NCI-H1436 (cell line): ENCODE measurements at places on chromosomes 3 and 15.
A peak's percentile ranks its signal among the peaks of the same experiment; 100 is the strongest.

GRCh38 chr3:74614107-74614967, at the start of gene CNTN3:
Gene CNTN3 (minus strand): TSS chr3:74614659. CDS start chr3:74521112, 93,547 bp downstream.
- peak; percentile 32 for DNase-seq

DNA sequence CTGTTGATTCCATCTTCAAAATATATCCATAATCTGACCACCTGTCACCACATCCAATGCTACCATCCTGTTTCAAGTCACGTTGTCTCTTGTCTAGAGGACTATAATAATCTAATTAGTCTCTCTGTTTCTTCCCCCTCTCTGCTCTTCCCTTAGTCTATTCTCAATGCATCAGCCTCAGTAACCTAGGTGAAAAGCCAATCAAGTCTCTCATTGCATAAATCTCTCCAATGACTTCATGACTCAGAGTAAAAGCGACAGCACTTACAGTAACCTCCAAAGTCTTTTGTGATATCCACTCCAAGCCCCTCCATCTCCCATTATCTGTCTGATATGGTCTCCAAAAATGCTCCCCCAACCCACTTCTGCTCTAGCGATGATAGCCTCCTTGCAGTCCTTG, 7.2 kb downstream of the UBA3 start:
- DNase-seq: no peak

DNA sequence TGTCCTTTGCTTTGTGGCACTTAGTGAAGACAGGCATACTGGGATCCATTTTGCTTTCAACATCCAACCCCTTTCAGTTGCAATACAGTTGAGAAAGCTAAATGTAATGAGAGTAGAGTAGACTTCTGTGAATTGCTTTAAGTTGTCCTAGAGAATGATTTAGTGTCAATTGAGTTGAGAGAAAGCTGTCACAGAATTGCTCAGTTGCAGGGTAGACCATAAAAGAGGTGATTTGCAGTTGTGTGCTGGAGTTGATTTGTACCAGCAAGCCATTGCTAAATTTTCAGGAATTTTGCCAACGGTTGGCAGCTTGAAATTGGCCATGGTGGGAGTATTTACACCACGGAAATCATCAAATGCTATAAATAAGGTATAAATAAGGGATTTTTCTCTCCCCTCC, 2.2 kb downstream of the ABHD5 start:
- no peak for DNase-seq

- no peak for DNase-seq
Observed at GRCh38 chr3:108127301-108127988, 36.6 kb upstream of the CD47 start.

- DNase-seq: no peak
Observed at GRCh38 chr15:31136016-31136415, 34.5 kb upstream of the TRPM1 start.

DNA sequence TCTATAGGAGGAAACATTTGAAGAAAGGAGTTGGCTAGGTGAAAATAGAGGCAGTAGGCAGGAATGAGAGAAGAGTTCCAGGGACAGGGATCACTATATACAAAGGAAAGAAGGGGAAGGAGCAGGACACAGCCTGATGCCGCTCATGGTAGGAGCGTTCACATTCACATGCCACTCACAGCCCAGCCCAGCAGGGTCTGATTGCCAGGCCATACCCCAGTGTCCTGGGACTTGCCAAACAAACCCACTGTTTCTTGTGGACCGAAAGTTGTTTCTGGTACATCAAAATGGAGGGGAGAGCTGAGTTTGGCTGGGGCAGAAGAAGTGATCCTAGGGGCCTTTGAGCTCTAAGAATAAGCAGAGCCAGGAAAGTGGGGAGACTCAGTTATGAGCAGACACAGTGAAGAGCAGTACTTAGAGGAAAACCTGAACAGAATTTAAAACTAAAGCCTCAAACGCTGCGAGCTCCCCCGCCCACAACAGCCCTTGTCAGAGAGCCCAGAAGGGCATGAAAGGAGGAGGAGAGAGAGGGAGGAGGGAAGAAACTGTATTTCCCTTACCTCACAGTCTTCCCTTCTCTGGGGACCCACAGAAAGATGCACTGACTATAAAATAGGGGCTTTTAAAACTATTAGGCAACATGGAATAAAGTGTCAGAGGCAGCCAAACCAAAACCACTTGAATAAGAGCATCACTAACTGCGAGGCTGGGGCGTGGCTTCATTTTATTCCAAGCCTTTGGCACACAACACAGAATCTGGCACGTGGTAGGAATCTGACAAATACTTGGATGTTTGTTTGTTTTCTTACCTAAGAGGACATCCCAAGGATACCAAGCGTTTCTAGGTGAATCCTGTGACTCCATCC, 129.0 kb downstream of the RPL22L1 start:
- DNase-seq: no peak

DNA sequence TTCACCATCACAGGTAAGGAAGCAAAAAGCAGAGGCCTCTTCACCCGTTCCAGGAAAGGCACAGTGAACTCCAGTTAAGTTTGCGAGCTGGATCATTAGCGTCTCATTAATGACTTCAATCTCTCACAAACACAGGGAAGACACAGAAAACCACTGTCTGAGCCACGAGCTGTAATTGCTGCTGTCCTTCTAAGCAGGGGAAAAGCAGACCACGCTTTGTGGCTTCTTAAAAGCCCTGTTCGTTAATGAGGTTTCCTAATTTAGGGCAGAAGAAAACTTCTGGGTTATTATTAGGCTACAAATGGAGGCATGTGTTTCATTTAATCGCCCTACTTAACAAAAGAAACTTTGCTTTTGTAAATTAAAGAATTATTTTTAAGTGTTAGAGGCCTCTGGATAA, 50.6 kb upstream of the FAM174B start:
- DNase-seq: no peak

GRCh38 chr3:155701882-155702465, 42.9 kb downstream of the PLCH1 start:
- peak; percentile 68 for DNase-seq

DNA sequence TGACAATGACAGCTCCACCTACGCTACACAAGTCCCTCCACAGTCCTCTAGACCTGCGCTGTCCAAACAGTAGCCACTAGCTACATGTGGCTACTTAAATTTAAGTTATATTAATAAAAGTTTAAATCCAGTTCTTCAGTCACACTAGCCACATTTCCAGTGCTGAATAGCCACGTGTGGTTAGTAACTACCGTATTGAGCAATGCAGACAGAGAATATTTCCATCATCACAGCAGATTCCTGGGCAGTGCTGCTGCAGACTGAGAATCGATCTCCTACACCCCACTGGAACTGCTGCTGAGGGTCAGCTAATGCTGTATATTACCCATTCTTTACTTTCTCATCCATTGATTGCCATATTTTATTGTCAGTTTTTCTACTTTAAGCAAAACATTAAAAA, 40.9 kb downstream of the HDC start:
- DNase-seq: no peak

DNA sequence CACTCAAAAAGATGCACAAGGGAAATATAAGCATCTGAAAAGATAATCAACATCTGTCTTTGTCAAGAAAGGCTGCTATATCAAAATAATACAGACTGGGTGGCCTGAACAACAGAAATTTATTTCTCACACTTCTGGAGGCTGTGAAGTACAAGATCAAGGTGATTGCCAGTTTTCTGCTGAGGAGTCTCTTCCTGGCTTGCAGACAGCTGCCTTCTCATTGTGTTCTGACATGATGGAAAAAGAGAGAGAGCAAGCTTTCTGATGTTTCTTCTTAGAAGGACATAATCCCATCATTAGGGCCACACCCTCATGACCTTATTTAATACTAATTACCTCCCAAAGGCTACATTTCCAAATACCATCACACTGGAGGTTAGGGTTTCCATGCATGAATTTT, 1573.3 kb downstream of the SI start:
- DNase-seq: no peak

- DNase-seq: no peak
Observed at GRCh38 chr3:119965692-119966091, 128.6 kb downstream of the GSK3B start.

GRCh38 chr15:88375234-88375927, 91.8 kb downstream of the MRPL46 start:
- no peak for DNase-seq

DNA sequence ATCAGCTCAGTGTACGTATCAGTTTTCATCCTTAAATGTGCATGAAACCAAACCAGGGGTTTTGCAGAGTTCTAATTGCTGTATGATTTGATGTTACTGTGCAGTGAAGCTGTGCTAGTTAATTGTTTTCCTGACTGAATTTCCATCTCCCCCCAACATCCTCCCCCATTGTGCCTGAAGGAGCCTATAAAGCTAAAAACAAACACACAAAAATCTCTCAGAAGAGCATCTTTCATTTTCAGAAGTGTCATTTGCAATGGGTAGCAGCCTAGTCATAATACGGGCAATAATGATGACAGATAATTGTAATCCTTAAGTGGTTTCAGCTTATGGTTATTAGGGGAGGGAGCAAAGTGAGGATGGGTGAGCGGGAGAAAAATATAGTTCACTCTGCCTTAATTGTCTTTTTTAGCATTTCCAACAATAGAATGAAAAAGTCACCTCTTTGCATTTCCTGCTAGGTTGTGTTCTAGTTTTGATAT, 207.9 kb upstream of the TBL1XR1 start:
- peak; percentile 94 for DNase-seq

- no peak for DNase-seq
Observed at GRCh38 chr3:139418144-139418543, 28.7 kb upstream of the COPB2 start.

- no peak for DNase-seq
Observed at GRCh38 chr3:183503746-183504145, 51.8 kb downstream of the KLHL6 start.

DNA sequence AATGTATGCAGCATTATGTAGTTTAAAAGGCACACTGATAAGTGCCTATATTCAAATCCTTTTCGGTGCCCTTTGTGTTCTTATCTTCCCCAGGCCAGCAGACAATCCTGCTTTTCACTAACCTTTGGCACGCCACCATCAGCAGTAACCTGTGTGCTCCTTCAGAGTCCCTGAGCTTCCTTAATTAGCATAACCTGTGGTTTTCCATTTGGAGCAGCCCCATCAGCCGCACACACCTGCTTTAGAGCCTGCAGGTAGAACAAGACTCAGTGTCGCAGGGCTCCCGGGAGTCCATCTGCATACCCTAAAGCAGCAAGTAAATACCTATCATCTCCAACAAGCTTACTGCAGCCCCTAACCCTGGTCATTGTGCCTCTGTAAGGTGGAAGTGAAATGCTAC, 755.1 kb downstream of the ROBO2 start:
- DNase-seq: no peak

GRCh38 chr3:129161860-129162271, 1.0 kb upstream of the ISY1 start:
- no peak for DNase-seq

DNA sequence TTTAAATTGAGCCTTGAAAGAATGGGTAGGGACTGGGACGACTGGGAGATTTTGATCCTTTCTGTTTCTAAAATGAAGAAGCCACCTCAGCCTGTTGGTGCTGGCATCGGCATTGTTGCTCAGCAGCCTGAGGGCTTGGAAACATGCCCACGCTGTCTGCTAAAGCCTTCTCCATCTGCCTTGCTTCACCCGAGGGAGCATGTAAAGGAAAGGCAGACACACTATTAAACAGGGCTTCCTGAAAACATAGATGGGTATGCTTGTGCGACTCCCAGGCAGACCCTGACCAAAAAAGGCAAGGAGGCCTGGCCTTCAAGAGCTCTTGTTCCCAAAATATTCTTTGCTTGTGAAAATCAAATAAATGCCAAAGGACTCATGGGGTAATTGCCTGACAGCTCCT, 84.2 kb upstream of the SLC4A7 start:
- peak; percentile 31 for DNase-seq

- no peak for DNase-seq
Observed at GRCh38 chr3:113516115-113516505, 1.2 kb upstream of the SPICE1 start.

GRCh38 chr15:77644543-77645247, 12.0 kb upstream of the LINGO1 start:
- DNase-seq: no peak

- DNase-seq: no peak
Observed at GRCh38 chr15:76401285-76401684, 64.7 kb downstream of the ISL2 start.

DNA sequence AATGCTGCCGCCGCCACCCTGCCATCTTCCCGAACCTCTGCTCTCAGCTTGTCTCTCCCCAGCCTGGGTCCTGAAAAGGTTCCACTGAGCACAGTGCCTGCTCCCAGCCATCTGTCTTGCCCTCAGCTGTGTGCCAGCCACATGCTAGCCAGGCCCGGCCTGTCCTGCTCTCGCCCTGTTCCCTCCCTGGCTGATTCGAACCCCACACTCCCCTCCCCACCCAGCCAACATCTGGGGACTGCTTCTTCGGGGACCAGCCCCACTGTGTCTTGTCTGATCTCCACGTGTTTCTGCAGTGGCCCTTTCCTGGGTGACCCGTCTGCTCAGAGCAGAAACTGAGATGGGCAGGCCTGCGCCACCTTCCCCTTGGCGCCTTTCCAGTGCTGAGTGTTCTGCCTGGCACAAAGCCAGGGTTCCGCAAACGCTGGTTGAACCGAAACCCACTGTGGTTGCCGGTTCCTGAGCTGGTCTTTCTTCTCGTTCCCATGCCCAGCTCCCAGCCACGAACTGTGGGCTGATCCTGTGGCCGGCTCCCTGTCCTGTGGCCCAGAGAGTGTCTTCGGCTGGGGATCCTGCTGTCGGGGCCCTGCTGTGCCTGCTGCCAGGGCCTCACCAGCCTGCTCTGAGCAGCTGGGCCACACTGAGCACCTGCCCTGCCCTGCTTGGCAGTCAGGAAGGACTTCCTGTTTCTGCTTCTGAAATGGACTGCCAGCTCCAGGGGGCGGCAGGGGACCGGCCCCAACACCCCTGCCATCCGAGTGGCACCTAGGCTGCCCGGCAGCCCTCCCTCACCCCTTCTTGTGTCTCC, 62.7 kb upstream of the KLF13 start:
- peak; percentile 75 for DNase-seq

DNA sequence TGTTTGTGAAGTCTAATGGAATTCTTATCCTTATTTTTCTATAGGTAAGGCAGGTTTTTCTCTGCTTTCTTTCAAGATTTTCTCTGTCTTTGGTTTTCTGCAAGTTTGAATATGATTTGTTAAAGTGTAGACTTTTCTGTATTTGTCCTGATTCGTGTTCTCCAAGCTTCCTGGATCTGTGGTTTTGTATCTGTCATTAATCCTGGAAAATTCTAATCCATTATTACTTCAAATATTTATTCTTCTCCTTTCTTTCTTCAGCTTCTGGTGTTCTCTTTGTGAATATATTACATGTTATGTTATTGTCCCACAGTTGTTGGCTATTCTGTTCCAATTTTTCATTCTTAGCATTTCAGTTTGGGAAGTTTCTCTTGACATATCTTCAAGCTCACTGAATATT, 76.4 kb downstream of the PDCD6IP start:
- DNase-seq: no peak

DNA sequence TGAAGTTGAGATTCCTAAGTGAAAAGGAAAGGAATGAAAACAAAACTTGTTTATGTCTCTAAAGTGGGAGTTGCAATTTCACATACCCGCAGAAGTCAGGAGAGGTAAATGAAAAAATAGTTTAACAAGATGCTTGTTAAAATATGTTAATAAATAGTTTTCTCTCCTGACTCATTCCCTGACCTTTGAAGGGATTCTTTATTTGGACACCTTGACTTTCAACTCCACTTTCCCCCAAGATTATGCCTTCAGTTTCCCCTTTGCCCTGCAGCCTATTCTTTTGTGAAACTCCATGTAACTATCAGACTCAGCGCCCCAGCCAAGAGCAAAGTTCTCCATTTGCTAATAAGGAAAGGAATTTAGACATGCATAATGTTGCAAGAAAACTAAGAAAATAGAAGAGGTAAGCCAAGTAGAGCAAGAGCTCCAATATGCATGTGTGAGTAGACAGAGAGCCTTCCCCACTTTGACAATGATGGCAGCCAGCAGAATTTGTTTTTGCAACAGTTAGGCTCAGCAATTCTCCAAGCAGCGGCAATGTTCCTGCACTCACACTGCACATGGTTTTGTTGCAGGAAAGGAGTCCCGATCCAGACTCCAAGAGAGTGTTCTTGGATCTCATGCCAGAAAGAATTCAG, 61.2 kb downstream of the CD200 start:
- DNase-seq: no peak
